Cortex of kidney (tissue), 1 donor: ENCODE measurements at places on chromosomes 12 and 14.

DNA sequence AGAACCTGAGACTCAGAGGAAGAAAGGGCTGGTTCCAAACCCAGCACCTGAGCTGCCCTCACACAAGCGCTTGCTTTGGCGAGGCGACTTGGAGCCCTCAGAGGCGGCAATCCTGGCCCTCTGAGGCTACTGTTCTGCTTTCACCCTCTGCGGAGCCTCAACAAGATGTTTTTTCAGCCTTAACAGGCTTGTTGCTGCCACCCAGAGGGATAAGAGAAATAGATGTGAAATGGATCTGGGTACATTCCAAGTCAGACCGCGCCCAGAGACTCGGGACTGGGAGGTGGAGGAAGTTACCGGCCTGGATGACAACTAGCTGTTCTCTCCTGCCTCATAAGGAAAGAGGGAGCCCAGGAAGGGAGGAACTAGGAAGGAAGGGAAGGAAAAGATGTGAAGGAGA is 89.6 kb downstream of the TTC7B start:
- DNase-seq, result no peak

DNA sequence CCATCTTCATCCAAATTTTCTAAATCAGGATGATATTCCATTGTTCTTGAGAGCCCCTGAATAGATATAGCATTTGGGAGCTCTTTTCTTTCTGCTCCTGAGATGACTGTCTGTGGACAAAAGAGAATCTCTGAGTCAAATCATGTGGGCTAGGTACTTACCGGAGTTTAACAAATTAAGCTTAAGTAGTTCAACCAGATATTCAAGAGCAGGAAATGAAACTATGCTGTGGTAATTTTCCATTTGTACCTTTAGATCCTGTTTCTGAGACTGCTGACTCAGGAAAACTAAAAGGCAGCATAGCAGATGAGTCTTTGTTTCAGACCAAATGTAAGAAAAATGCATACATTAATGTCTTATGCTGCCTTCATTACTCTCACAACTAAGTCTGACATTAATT is at the start of gene CLEC7A:
Gene CLEC7A (minus strand): TSS at position 158 of the 400 bp plus-strand sequence. CDS start 117 bp downstream, at position 41.
- DNase-seq, result no peak

GRCh38 chr12:78571953-78572352 is 292.6 kb upstream of the SYT1 start:
- DNase-seq, result no peak

DNA sequence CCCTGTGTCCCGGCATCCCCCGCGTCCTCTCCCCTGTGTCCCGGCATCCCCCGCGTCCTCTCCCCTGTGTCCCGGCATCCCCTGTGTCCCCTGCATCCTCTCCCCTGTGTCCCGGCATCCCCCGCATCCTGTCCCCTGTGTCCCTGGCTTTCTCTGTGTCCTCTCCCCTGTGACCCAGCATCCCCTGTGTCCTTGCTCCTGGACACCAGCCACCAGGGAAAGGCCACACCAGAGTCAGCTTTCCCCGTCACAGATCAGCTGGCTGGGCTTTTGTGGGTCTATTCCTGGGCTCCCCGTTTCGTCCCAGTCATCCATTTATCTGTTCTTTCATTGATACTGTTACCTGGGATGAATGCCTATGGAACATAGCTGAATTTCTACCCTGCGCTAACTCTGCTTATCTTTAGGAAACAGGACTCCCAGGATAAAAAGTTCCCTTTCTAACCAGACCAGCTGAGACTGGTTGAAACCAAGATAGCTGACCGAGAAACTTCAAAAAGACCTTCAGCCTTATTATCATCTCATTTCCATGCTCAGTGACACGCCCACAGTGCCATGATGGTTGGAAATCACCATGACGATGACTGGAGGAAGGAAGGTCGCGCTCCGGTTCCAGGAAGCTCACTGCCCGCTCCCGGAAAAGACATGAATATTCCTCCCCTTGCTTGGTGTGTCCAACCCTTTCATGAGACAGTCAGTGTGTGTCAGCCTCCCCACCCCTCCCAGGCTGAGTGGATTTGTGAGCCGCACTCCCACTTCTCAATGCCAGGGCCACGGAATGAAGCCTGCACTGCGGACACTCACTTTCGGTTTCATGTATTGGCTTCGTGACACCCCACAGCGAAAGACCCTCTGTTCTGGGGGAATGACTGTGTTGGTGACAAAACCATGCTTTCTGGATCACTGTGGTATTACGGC is 276.4 kb upstream of the SFSWAP start:
- DNase-seq, result no peak

DNA sequence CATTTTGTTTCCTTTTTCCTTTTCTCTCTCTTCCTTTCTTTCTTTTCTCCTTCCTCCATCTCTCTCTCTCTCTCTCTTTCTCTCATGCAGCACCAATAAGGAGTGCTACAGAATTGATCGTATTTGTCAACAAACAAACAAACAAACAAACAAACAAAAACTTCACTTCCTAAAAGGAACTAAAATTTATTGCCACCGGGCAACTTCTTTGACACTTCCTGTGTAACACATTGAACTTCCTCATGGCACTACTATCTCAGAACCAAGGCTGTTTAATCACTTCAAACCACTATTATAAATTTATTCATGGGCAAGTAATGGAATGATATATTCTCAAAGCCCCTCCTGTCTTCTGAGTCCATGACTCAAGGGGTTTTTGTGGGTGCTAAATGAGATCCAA is 51.3 kb downstream of the SERPINA3 start:
- DNase-seq, result no peak

DNA sequence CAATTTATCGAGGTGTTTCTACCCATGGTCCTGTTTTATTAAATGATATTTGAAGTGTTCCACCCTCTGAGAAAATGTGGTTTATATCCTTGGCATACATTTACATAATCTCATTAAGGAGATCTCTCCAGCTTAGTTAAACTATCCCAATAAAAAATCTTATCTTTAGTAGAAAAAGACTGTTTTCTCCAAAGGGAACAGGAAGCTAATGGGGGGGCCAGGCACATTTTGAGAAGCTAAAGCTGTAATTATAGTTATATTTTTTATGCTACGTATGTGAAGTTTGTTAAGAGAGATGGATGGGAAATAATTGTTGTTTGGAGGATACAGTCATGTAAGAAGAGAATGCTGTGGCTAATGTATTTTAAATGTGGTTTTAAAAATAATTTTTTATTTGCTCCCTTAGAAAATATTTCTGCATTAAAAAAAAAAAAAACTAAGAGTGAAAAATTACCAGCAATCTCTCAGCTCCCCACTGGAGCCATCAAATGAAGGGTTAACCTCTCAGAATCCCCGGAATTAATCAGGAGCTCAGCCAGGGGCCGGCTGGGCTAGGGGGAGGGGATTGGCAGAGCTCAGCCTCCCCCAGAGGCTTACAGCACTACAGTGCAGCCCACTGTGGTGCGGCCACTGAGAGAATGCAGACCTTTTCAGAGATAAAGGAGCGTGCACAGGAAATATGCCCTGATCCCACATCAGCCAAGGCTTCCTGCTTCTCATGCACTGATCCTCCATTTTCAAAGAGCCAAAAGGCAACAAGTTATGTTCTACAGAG is 185.8 kb downstream of the EGLN3 start:
- no peak for DNase-seq

DNA sequence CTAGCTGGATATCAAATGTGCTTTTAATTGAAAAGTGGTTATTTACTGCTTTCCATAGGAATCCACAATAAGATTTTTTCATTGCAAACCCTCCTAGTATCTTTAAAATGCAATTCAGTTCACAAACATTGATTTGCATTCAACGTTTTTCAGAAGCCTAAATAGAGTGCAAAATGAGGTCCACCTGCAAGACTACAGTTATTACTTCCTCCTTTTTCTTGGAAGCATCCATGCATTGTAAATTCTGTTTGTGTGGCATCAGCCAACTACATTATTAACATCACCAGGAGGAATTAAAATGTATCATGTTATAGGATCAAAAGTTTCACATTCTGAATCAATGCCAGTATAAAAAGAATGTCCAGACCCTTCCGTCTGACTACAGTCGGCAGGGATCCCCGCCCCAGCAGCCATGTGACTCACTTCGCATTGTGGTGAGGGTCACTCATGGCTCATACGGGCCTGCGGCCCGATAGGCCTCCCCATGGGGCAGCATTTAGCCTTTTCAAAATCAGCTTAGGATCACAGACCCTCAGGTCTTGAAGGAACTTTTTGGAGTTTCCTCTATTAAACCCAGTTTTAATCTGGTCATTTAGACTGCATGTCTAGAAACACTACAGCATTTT is 46.3 kb downstream of the NTF3 start:
- no peak for DNase-seq

GRCh38 chr12:69929531-69929930 is 104.5 kb downstream of the MYRFL start:
- DNase-seq, result no peak

DNA sequence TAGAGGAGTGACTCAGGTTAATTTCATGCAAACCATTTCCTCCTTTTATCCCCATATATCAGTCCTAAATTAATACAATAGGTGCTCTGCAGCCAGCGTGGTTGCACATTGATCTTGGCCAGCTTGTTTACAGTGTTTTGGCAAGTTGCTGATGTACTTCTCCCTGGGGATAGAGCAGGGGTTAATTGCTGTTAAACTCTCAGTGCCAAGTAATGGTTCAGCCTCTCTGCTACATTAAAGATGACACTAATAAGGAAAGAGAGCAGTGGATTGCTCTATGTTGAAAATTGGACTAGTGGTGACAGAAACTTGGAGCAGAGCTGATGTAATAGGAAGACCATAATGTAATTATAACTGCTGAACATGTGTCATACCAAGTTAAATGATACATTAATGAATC is 717.5 kb downstream of the RERGL start:
- DNase-seq, result no peak

GRCh38 chr14:103061482-103061976 is 4.2 kb upstream of the CDC42BPB start:
- DNase-seq, result no peak

DNA sequence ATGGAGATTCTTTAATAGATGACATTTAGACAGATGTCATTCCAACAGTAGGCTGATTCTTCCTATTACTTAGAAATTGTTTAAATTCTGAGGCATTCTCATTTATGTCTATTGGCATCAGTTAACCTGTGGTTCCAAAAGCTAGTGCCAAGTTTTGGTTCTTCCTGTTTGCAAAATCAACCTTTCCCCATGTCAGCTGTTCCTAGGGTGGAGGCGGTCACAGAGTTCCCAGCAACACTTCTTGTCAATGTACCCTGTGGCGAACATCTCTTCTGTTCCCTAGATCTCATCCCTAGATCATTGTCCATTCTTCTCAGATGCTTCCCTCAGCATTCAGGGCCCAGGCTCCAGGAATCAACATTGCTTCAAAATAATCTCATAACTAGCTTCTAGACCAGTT is 140.9 kb downstream of the PHLDA1 start:
- DNase-seq, result no peak

DNA sequence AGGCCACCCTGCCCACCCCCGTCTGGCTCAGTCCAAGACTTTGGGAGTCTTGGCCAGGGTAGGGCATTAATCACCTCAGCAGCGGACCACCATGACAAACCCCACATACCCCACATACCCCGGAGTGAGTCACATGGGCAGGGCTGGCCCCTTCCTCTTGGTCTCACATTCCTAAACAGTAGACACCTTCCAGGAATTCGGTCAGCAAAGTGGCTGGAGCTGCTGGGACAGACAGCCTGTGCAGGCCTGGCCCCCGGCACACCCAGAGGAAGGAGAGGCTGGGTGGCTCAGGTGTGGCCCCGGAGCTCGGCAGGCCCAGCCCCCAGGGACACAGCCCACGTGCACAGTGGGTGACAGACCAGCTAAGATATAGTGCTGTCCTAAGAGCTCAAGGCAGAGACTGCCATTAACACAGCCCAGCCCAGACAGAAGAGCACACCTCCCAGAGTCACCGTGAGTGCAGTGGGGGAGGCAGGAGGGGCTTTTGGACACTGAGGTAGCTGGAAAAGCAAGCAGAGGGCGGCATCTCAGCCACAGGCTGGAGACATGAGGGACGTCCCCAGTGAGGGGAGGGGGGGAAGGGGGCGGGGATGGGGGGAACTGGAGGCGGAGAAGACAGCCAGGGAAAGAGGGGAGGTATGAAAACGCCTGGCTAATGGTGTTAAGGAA is 24.0 kb downstream of the CCDC85C start:
- DNase-seq, result no peak

- no peak for DNase-seq
Observed at GRCh38 chr14:92960706-92961566, 38.0 kb downstream of the CHGA start.

DNA sequence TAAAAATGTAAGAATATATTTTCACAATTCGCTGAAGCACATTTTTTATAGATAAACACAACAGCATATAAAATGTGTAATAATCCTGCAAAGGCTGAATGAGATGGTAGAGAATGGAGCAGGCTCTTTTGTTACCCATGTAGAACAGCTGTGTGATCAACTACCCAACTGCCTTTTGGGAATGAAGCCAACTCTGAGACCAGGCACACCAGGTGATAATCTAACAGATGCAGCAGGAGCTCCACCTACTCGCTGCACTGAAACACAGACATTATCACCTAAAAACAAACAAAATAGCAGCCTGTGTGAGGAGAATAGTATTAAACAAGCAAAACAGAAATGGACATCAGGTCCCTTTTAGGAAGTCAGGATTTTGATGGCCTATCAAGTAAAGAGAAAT is 183.3 kb downstream of the CCDC59 start:
- no peak for DNase-seq

DNA sequence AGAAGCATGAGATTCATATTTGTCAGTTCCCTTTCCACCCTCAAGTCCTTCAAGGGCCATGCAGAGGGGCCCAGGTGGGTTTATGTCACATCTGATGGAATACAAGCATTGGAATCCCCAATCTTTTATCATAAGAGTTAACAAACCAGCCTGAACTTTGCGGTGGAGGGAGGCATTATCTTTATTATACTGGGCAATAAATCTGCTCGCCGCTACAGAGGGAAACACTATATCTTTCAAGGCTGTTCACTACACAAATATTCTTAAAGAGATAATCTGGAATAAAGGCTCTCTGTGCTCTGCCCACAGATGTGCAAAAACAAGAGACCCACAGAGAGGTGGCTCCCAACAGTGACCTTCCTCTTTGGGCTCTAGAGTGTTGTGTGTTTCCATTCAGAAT is 153.6 kb upstream of the PLEKHA5 start:
- no peak for DNase-seq

DNA sequence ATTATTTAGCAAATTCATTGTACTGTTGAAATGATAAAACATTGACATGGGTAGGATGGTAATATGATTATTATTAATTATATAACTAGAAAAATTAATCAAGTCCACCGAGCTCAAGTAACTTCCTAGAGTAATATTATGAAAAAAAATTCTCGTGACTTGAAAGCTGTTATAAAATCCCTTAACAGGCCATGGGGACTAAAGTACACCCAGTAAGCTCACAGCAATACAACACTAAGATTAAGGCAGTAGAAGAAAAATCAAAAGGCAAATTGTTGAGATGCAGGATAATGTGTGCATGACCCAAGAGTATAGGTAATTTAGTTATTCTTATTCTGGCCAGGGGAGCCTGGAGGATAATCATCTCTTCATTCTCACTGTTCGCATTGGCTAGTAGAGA is 162.6 kb upstream of the LRIG3 start:
- no peak for DNase-seq
